ENCODE measurements at places on chromosomes 3 and 15. TPM values are rescaled to one million over a fixed set of nuclear protein-coding genes. Genes with fewer than 3 reads are reported as not detected.
A peak's percentile ranks its signal among the peaks of the same experiment; 100 is the strongest.

ZKSCAN7 gene
- 2.1 TPM for total RNA-seq

CD276 gene
- 127 TPM for total RNA-seq

HRG gene
- total RNA-seq: not detected

IQGAP1 gene
- total RNA-seq: 34.2 TPM

TM4SF4 gene
- total RNA-seq: not detected

ITIH1 gene
- total RNA-seq: not detected

RARB gene
- 17.8 TPM for total RNA-seq

CHRFAM7A gene
- 1.7 TPM for total RNA-seq

CIDEC gene
- total RNA-seq: not detected

HRH1 gene
- total RNA-seq: 1.4 TPM

GRCh38 chr15:71810256-71811035 is at the start of gene NR2E3:
TSS of gene NR2E3 (plus strand) at chr15:71810554. CDS start at chr15:71810744, 190 bp downstream.
- DNase-seq: no peak

DNA sequence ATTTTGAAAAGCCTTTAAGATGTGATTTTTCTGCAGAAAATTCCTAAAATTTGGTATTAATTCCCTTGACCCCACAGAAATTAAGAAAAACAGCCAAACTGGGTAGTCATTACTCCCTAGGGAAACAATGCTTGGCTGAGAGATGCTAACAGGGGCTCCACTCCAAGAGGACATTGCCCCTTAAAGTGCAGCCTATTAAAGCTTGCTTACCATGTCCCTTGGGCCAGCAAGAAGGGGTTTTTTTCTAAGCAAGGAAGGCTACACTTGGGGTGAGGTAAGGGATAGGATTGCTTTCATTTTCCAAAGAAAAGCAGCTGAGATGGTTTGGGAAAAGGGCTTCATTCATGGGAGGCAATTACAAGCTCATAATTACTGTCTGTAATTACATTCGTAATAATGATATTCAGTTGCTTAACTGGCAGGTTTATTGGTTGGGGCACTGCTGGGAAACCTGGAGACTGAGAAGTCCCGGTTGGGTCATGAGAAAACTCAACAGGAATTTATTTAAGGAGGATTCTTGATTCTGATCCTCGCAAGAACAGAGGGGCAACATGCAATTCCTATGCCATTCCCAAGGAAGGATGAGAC is 247.5 kb downstream of the NR1D2 start:
- DNase-seq: no peak

GRCh38 chr3:40741729-40742128 is 217.0 kb downstream of the ZNF621 start:
- DNase-seq: peak; percentile 52

- no peak for DNase-seq
Observed at GRCh38 chr15:87757084-87757483, 499.5 kb downstream of the NTRK3 start.

GRCh38 chr15:44298878-44299277 is 10.4 kb downstream of the GOLM2 start:
- no peak for DNase-seq

- DNase-seq: no peak
Observed at GRCh38 chr3:12929801-12930200, 88.4 kb upstream of the RPL32 start.

DNA sequence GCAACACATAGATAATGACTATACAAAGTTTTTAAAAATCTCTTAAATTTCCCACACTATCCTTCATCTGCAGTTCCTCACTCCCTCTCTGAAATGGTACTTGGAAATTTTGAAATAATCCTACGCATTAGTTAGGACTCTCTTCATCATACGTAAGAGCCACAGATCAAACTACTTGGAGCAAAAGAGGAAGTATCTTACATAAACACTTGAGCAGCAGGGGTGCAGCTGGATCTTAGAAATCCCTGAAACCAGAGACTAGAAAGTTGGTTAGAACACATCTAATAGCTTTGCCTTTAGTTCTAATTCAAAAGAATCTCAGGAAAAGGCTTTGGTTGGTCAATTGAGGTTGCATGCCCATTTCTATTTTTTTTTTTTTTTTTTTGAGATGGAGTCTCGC is 38.8 kb upstream of the ZNF445 start:
- no peak for DNase-seq

DNA sequence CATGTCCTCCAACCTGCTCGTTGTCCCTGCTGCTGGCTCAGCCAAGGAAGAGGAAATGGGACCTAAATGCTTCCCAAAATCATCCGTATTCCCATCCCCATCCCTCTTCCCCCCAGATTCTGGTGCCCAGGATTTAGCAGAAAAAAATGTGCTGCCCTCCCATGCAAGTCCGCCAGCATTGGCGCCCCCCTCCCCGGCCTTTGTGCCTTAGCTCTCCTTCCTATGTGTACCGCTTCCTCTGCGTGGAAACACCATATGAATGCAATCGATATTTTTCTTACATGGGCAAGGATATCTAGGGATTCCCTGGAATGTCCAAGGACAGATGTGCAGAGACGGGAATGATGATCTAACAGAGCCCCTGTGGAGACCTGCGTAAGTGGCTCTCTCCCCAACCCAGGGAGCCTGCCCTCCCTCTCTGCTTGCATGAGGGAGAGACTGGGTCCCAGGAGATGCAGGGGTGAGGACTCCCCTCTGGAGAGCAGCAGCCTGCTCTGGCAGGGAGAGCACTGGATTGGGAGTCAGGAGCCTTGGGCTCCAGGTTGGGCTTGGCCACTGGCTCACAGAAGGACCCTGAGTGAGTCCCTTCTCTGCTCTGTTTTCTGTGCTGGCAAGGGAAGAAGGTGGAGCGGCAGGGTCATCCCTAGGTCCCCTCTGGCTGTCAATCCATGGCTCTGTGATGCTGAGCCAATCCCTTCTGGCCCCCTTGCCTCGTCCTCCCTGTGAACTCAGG is 227.2 kb downstream of the XXYLT1 start:
- DNase-seq: no peak

- no peak for DNase-seq
Observed at GRCh38 chr3:77468626-77469020, 428.7 kb downstream of the ROBO2 start.

DNA sequence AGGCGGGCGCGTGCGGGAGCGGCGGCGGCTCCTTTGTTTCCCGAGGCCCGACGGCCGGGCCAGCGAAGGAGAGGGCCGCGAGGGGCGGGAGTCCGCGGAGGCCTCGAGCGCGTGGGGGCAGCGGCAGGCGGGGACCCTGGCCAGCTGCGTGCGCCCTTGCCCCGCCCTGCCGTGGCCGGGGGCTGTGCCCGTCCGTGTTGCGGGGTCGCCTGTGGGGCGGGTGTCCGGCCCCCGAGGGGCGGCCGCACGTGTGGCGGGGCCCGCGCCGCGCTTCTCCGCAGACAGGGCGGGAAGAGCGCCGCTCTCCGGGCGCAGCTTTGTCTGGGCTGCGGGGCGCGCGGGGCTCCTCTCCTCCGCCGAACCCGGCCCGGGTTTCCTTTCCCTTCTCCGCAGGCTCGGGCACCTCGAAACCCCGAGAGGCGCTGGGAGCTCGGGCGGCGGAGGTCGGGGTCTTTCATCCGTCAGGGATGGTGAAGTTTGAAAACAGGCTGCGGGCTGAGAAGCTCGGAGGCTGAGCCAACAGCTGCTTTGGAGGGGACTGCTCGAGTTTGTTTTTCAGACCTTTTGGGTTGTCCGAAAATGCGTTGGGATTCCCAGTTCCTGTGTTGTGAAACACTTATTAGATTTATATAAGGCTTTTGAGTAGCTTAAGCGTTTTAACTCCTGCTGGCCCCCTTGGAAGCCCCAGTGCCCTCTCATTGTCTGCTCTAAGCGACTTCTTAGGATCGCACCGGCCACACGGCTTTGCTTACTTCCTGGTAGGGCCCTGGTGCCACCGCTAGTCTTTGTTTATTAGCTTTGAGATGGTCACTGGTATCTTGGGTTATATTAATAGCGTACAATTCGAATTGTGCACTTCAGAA is 817 bp downstream of the USP3 start:
- peak; percentile 79 for DNase-seq

DNA sequence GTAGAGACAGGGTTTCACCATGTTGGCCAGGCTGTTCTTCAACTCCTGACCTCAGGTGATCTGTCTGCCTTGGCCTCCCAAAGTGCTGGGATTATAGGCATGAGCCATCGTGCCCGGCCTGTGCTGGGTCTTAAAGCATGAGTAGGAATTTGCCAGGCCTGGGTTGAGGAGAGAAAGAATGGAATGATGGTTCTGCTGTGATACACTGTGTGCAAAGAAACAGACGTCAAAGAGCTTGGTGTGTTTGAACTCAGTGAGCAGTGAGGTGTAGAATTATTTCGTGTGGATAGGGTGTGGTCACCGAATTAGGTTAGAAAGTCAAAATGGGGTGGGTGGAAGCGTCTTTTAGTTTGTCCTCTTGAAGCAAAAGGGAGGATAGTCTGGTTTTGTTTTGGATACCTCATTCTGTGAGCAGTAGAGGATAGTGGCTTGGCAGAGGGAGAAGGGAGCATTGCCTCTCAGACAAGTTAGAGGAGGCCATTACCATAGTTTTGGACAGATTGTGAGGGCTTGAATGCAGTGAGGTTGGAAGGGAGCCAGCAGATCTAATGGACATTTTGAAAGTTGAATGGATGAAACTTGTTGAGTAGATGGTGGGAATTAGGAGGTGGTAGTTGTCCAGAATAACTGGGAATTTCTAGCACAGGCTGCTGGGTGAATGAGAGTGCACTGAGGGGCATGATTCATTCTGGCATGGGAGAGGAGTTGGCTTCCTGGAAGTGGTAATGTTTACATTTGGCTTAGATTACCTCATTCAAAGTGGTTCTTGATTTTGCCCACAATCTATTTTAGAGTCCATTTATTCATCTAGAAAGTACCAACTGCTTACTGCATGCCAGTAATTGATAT is 27.2 kb downstream of the AKAP13 start:
- no peak for DNase-seq

GRCh38 chr3:54968546-54969172 is 40.8 kb upstream of the LRTM1 start:
- DNase-seq: no peak

DNA sequence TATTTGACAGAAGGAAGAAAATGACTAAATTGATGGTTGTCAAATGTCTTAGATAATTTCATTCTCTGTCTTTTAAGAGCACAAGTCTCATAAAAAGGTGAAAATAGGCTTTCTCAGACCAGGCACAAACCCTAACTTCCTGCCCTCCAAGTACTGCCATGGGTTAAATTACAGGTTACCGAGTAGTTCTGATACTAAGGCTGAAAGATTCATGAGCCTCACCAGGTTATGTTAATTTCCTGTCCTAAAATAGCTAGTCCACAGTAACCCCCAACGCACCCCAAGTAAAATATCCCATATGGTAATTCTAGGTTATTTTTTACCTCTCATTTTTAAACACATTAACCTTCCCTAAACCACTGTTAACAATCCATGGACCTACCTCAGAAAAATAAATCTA is 42.0 kb downstream of the GSK3B start:
- DNase-seq: no peak

GRCh38 chr15:25060996-25061620 is 106.3 kb downstream of the SNRPN start:
- DNase-seq: no peak
